ENCODE measurements at places on chromosomes 3 and 15. TPM values are rescaled to one million over a fixed set of nuclear protein-coding genes. Genes with fewer than 3 reads are reported as not detected.

Gene CHRM5
- not detected for total RNA-seq

Gene PGBD4
- 3.5 TPM for total RNA-seq

Gene MYO5C
- 0.40 TPM for total RNA-seq

Gene ULK3
- 54.8 TPM for total RNA-seq

Gene DNAJC19
- 40.2 TPM for total RNA-seq

Gene SEMA3B
- 1.5 TPM for total RNA-seq

Gene FAM43A
- total RNA-seq, result 3.8 TPM

Gene MEGF11
- total RNA-seq, result not detected

Gene NR2E3
- total RNA-seq, result not detected

Gene DLL4
- not detected for total RNA-seq

Data from naive thymus-derived CD4-positive, alpha-beta T cell (primary cell).